ENCODE measurements at places on chromosomes 16 and 17.
A peak's percentile ranks its signal among the peaks of the same experiment; 100 is the strongest.

- DNase-seq: no peak
These were observed 434.7 kb upstream of the RBFOX1 start for GRCh38 chr16:6897876-6898485.

GRCh38 chr16:57590654-57591085 is 37.8 kb upstream of the ADGRG1 start:
- no peak for DNase-seq

DNA sequence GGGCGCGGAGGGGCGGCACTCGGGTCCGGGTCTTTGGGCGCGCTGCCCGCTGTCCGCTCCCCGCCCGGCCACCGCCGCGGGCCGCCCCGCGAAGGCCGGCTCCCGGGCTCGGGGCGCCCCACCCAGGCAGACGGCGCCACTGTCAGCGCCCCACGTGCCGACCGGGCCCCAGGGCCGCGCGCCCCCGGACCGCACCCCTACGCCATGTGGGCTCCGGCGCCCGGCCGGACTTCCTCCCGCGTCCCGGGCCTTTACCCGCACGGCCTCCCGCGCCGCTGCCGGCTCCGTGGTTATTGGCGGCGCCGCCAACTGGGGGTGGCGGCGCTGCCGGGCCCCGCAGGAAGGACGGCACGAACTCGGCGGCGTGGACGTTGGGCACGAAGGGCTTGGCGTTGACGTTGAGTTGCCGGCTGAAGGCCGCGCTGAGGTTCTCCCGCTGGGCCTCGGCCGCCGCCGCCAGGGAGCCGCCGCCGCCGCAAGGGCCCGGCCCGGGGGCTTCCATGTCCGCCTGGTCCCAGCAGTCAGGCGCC is 577 bp downstream of the GSPT1 start:
- DNase-seq: no peak

DNA sequence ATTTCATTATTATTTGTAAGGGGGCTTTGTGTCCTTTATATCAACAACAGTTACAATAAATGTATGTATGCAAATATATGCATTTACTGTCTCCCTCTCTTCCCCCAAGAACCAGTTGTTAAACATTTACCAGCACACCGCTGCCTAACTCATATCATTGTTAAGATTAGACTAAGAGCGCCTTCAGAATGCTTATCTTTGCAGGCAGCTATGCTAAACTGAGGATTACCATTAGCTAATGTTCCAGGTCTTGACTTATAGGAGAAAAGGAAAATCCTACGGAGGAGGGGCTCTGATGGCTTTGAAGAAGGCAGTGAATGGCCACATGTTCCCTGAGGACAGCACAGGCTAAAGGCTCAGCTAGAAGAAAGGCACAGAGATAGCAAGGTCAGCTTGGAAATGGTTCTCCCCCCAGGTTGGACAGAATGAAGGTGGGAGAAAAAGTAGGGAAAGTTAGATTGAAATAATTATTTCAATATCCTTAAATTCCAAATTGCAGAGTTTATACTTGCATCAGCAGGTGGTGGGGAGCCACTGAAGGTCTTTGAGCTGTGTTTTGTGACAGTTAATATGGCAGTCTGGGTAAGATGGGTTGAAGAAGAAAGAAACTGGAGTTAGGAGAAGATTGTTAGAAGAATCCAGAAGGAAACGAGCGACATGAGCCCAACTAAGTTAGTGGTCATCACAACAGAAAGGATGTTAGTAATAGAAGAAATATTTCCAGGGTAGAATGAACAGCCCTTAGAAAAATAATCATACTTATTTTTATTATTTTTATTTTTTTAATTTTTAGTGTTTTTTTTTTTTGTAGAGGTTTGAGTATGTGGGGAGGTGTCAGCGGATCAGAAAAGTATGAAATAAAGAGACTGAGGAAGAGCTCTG is 87.0 kb upstream of the MAF start:
- DNase-seq: no peak

- no peak for DNase-seq
These were observed 102.8 kb downstream of the FOXL1 start for GRCh38 chr16:86681031-86681756.

GRCh38 chr16:1188432-1189189 is 35.7 kb downstream of the CACNA1H start:
- no peak for DNase-seq

DNA sequence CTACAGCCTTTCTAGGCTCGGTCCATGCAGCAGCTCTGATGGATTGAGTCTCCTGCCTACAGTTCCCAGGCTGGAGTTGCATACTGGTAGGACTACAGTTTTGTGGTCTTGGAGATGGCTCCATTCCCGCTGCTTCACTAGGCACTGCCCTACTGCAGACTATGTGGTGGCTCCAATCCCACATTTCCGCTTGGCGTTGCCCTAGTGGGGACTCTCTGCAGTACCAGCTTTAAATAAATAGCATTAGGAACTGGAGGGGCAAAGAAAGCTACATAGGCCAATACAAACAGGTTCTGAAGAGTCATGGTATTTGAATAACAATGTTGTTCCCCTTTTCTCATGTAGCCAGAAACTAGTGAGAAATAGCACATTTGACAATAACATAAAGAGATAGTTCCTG is 5.4 kb upstream of the GOSR2 start:
- no peak for DNase-seq

DNA sequence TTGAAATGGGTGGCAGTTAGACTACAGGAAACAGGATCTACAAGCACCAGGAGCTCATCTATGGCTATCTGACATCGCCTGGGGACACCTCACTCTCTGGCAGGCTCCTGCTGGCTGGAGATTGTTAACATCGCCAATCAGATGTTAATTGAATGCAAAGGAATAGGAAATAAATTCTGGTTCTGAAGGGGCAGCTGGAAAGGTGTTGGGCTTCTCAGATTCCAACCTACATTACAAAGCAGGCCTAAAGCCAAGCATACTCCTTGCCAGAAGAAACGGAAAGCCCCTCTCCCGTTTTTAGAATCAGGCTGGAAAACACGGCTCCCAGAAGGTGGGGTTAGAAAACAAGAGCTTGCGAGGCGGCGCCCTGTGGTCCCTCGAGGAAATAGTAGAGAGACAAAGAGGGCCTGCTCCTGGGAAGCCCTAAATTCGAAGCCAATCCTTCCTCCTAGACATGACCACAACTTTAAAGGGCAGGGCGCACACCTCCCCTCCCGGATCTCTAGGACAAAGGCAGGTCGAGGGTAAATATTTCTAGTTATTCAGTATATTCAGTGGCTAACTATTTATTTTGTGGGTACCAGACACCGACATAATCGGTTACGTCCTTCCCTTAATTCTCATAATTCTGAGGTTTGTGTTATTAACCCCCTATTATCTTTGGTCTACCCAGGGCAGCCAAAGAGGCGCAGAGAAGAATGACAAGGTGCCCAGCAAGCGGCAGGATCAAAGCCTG is 763 bp upstream of the TOM1L1 start:
- DNase-seq: no peak

DNA sequence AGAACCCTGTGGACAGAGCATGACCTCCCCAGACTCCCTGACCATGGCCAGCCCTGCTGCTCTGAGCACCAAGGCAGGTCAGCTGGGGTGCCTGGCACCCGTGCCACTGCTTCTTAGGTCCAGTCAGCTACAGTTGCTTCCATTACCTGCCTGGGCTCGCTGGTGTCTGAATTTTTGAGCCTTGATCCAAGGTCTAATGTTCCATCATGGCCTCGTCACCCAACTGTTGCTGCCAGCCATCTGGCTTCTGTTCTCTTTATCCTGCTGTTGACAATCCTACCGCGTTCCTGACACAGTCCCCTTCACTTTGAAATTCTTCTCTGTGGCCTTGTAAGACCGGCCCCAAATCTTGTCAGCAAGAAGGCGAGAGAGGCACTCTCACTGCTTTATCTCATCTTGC is 16.7 kb downstream of the GLYR1 start:
- no peak for DNase-seq

- no peak for DNase-seq
These were observed 3.3 kb downstream of the STX4 start for GRCh38 chr16:31036691-31037090.

- no peak for DNase-seq
These were observed 11.3 kb upstream of the PRR29 start for GRCh38 chr17:63986821-63987220.

- no peak for DNase-seq
These were observed 681 bp upstream of the MAPT start for GRCh38 chr17:45893725-45894021.

DNA sequence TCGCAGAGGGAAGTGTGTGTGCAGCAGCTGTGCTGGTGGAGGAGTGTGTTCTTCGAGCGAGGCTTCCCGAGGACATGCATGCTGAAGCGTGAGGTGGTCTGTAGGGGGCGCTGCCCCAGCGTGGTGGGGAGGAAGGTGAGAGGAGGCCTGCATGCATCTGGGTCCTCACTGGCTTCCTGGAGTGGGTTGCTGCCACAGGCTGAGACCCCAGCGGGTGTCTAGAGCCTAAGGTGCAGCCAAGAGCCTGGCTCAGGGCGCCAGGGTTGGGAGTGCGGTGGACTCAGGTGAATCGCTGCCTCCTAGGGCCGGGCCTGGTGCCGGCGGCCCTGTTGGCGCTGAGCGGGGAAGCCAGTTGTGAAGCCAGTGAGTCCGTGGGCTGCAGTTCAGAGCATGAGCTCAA is 7.5 kb upstream of the HSD3B7 start:
- no peak for DNase-seq

DNA sequence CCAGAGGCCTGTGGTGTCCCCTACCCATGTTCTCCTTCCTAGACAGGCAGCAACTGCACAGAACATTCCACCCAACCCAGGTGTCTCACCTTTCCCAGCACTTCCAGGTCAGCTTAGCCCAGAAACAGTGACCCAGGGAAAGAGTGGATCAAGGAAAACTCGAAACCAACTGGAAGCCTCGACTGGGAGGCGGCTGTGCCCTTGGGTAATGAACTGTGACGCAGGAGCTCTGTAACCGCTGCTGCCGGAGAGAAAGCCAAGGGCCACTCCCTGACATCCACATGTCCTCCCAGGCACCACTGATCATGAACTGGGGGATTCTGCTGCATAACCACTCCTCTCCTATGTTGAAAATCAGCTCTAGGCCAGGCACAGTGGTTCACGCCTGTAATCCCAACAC is 34.4 kb downstream of the WDR59 start:
- DNase-seq: no peak

GRCh38 chr17:57724026-57724728 is 20.9 kb downstream of the CCDC182 start:
- DNase-seq: no peak

GRCh38 chr17:61478026-61478789 is 26.0 kb downstream of the TBX4 start:
- DNase-seq: no peak

GRCh38 chr16:63982741-63983140 is 1139.1 kb downstream of the CDH11 start:
- no peak for DNase-seq

DNA sequence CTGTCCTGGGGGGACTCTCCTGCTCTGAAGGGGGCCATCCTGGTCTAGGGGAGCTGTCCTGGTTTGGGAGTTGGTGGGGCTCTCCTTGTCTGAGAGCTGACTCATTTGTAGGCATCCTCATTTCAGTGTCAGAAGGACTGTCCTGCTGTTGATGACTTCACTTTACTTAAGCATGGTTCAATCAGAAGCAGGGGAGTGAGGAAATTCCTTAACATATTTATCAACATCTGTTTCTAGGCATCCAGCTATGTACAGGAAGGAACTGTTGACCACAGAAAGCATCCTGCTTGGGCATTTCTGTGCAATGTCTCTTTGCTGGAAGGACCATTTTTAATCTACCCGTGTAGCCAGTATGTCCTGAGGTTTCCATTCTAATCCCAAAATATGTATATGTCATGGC is 502.7 kb upstream of the HSBP1 start:
- no peak for DNase-seq

- DNase-seq: no peak
These were observed 67.6 kb upstream of the RBBP6 start for GRCh38 chr16:24471561-24472350.

DNA sequence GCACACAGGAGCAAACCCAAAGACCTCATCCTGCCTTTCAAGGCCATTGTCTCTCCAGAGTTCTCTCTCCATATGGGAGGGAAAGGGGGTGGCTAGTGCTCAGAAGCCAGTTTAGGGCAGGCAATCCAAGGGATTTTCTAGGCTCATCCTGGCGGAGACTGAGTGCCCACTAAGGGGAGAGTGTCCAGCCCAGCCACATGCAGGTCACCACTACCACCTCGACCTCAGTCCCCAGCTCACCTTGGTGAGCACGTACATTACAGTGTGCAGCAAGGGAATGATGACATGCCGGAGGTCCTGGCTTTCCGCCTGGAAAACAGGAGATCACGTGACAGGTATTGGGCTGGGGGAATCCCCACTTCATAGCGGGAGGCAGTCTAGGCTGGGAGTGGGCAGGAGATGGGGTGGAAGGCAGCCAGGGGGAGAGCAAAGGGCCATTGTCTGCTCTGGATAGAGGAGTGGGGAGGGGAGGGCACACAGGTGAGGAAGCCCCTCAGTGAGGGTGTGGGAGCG is 29.9 kb downstream of the PIK3R6 start:
- no peak for DNase-seq

GRCh38 chr17:75301502-75302206 is 12.4 kb upstream of the SLC25A19 start:
- no peak for DNase-seq

DNA sequence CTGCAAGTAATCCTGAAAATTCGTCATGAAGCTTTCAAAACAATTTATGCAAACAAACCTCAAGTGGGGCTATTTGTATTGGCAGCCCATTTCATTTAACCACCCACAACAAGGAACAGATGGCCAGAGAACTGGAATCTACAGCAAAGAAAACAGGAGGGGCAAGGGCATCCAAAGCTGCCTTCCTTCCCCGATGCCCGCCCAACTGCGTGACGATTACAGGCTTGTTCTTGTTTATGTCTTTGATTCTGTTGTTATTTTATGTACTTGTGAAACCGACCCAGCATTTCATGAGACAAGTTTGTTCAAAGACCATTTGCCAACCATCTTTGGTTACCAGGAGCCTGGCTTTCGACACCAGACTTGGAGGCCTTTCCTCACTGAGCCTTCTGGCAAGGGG is 59.1 kb upstream of the IRX6 start:
- no peak for DNase-seq

GRCh38 chr17:72421128-72422092 is 300.6 kb downstream of the SOX9 start:
- DNase-seq: peak; percentile 89

GRCh38 chr16:1771864-1772361 is 570 bp upstream of the NME3 start:
- DNase-seq: no peak

DNA sequence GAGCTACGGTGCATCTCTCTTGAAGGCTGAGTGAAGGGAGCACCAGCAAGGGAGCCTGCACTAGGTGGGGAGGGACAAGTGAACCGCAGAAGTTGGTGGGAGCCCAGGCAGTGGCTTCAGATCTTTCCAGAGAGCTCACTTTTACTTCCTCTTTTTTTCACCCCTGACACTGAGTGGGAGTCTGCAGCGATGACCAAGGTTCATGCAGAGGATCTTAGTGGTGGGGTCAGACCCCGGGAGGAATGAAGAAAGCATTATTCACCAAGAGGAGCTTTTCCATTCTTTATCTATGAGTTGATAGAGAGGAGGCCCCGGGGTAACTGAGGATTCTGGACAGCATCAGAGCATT is 3.0 kb upstream of the CCL2 start:
- DNase-seq: peak; percentile 30

GRCh38 chr16:49547448-49547847 is 173.8 kb downstream of the C16orf78 start:
- no peak for DNase-seq

GRCh38 chr16:88282564-88283395 is 100.0 kb upstream of the ZNF469 start:
- DNase-seq: no peak

Measured in GM12864 (cell line).